ENCODE measurements at places on chromosomes 12 and 14.

DNA sequence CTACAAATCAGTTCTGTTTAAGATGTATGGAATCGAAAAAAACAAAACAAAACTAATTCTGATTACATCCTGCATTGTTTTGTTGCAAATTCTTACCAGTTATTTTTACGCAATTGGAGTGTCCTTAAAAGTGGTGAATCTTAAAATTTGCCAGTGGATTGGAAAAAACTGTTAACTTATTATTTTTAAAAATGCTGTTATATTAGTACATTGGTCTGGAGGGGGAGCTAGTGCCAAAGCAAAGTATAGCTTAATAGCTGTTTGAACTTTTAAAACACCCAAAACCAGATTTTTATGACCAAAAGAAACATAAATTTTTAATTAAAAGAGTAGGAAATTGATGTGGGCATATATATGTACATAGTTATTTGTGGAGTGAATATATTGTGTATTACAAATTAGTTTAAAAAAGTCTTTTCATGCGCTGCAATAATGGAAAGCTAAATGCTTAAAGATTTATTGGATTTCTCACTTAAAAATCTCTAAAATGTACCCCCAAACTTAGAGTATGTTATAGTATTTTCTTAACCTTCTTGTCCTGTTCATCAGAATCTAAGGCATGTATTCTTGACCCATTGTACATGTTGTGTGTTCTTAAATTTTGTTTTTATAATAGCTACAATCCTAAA is 2.5 kb downstream of the FUT8 start:
- peak; percentile 26 for DNase-seq

- DNase-seq, result no peak
These were observed 29.7 kb upstream of the CEBPE start for GRCh38 chr14:23148591-23149249.

GRCh38 chr12:82523996-82524395 is 162.7 kb upstream of the TMTC2 start:
- DNase-seq, result no peak

GRCh38 chr14:100279563-100279962 is 26.7 kb downstream of the SLC25A29 start:
- no peak for DNase-seq

DNA sequence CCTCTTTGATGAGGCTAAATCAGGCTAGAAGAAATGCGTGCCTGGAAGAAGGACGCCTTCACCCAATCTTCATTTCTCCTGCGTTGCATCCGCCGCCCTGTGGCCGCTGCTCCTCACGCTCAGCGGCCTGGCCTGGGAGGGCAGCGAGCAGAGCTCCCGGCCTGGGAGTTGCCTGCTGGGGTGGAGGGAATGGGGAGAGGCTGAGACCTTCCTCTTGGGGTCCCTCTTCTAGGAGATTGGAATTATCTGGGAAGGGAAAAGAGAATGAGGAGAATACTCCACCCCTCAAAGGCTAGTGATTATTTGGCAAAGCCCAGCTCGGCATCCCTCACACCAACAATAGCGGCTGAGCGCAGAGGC is 2.4 kb upstream of the HOXC12 start:
- no peak for DNase-seq

GRCh38 chr12:21336656-21337055 is 1.9 kb upstream of the SLCO1A2 start:
- no peak for DNase-seq

DNA sequence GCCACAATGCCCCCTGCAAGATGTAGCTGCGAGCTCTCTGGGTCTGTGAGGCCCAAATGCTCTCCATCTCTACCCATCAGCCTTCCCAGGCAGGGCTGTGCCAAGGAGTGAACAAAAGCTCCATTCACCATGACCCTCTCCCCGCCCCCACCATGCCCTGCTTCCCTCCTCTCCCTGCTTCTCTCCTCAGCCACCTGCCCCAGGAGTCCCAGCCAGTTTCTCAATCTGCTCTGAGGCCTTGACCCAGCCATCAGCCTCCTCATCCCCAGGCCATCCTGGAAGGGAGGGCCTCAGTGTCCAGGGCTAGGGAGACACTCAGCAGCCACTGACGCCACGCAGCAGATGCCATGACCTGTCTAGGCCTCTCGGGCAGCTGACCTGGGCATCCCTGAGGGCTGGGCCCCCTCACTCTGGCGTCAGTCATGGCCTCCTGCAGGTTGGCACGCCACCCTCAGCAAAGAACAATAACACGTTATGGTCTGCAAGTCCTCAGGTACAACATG is 8.5 kb upstream of the KRT5 start:
- no peak for DNase-seq

GRCh38 chr14:22147716-22148115 is 441.3 kb downstream of the DAD1 start:
- no peak for DNase-seq

GRCh38 chr12:78388461-78388860 is 476.1 kb upstream of the SYT1 start:
- DNase-seq, result no peak

DNA sequence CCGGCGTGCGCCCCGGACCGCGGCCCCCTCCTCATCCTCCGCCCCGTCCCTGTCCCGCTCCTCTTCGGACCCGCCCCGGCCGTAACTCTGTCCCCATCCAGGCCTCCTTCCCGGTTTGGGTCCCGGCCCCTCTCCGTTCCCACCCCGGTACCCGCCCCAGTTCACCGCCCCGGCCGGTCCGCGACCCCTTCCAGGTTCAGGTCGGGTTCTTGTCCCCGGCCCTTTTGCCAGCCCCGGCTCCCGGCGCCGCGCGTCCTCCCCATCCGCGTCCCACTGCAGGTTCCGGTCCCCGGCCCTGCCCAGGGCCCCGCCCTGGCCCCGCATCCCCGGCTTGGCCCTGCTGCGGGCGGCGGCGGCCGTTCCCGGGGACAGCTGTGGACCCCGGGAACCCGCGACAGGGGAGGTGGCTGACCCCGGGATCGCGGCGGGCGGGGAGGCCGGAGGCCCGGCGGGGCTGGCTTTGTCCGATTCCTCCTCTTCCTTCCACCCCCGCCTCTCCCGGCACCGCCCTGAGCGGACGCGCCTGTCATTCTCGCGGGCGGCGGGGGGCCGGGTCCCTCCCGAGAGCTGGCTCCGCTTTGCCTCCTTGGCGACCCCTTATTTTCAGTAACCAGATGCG is 601 bp downstream of the KLC1 start:
- DNase-seq, result no peak

GRCh38 chr12:76719171-76720041 is 44.5 kb upstream of the ZDHHC17 start:
- DNase-seq, result no peak

DNA sequence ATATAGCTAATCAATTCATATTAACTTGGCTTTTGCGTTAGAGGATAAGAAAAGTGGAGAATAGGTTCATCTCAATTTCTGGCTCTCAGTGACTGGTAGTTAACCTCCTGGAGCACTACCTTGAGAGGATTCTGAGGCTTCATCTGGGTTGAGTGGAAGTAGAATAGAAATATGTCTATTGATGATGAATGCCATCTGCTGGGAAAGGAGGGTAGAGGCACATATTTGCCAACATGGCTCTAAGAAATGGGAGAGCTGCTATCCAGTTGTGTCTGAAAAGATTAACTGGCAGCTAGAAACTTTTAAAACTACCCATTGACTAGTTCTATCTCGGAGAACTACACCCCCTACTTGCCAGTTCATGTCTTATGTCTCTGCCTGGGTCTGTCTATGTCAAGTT is 530.1 kb downstream of the NRXN3 start:
- no peak for DNase-seq

- DNase-seq, result no peak
These were observed 13.2 kb upstream of the INF2 start for GRCh38 chr14:104676130-104676693.

DNA sequence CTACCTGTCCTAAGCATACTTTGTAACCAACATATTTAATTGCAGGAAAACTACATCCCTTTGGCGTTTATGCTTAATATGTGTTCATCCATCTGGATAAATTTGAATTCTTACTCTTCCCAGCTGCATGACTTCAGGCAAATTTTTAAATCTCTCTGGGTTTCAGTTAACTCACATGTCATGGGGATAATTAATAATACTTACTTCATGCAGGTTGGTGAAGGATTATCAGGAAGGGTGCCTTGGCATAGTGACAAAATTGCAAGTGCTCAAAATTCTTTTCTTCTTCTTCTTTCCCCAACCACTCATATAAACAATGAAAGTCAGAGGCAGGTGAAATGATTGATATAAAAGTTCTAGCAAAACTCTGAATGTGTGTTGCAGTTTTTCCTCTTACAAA is 15.9 kb downstream of the SYT10 start:
- no peak for DNase-seq

DNA sequence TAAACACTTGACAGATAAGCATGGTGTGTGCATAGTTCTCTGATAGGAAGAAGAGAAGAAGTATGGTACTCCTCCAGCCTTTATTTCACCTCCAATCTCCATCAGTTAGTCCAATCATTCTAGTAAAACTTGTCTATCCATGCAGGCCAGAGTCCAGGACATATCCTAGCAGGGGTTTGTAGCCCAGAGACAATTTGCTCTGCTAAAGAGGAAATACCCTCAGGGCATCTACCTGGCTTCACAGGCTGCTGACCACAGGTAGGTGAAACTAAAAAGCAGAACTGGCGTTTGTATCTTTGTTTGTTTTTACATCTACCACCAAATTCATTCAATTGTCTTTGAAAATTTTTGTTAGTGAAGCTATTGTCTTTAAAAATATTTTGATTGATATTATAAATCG is 717.6 kb downstream of the FSCB start:
- no peak for DNase-seq

GRCh38 chr12:38639625-38640024 is 265.8 kb downstream of the CPNE8 start:
- no peak for DNase-seq

DNA sequence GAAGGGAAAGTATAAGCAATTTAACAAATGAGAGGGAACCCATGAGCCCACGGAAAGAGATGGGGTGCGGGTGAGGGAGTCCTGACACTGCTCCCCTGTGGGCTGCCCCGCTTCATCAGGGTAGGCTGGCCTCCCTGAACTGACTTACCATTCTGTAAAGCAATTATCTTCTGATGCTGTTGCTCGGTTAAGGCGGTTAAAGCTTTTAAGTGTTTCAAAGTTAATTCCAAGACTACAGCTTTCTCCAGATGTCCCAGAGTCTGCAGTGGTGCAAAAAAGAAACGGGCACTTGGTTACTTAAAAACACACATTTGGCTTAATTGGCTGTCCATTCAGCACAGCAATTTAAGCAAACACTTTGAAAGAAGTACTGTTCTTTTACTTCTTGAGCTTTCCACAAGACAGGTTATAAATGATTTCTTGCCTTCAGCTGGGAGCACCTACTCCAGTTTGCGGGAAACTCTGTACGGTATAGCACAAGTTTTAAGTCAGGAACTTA is 1.3 kb downstream of the BHLHE41 start:
- no peak for DNase-seq

DNA sequence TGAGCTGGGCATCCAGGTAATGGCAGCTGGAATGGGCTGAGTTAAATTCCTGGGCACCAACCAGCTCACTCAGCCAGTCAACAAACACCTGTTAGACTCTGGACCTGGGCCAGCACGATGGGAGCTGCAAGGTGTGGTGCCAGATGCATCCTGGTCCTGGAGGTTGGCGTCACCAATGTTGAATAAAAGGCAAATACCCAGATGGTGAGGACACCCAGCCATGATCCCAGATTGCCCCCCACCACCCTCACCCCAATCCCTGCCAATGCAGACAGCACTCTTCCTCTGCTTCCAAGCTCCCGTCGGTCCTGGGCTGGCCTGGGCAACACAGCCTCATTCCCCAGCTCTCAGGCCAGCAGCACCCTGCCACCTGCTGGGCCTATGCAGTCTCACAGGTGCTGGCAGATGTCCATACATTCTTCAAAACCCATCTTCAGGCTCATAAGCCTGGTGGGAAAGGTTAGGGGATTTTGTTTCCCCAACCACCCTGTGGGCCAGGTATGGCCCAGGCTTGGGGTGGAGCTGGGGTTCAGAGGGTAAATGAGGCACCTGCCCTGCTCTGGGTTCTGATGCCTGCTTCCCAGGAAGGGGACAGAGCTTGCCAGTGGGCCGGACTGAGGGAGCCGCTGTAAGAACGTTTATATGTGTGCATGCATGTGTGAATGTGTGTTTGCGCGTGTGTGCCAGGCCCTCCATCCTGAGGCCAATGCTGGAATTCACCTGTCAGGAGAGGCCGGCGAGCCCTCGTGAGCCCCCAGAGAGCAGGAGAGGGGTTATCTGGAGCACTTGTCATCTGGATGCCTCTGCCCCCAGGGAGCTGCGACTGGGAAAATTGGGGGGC is 58.0 kb downstream of the LGMN start:
- no peak for DNase-seq

- DNase-seq, result no peak
These were observed 79.4 kb downstream of the TMTC2 start for GRCh38 chr12:82765971-82766705.

DNA sequence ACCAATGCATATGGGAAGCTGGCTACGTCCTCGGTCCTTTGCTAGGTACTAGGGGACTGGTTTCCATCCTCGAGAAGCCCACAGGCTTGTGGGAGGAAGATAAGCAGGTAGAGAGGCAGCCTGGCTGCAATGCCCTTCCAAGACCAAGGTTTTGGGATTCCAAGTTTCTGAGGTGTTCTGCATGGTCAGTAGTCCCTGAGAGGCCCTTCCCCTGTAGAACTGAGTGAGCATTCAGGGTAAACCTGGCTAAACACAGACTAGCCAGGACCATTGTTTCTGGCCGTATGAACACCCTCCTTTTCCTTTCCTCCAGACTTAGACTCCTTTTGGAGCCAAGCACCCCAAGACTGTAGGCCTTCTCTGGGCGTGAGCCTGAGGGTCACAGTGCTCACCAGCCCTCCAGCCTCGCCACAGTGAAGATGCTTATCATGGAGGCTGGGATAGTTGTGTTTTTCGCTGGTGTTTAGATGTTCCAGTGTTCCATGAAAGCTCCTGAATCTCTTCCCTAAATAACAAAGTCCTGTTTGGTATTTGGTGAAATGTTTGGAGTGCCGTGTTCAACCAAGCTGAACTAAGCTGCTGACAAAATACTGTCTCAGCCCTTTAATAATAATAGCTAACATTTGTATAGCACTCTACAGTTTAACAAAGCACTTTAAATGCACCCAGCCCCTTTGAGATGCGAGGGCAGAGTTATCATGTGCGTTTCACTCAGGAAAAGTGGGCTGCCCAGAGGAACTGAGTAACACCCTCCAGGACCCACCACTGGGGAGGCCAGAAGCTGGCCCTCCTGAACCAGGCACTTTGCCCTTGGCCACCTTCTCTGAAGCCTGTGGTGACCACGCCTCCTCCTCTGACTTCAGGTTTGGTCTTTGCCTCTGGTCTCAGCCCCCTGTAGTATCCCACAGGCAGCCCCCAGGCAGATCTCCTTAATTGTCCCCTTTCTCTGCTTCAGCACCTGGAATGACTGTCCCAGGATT is 284.5 kb downstream of the CACNA1C start:
- no peak for DNase-seq

- DNase-seq, result no peak
These were observed 54.4 kb upstream of the PLEKHG7 start for GRCh38 chr12:92648242-92649031.

- no peak for DNase-seq
These were observed 174.1 kb downstream of the CRADD start for GRCh38 chr12:93851257-93851671.

- peak; percentile 42 for DNase-seq
These were observed 3.2 kb upstream of the EGLN3 start for GRCh38 chr14:33954016-33954598.

- no peak for DNase-seq
These were observed 17.1 kb upstream of the AKAP6 start for GRCh38 chr14:32312010-32312331.

- DNase-seq, result no peak
These were observed 91.4 kb upstream of the CPM start for GRCh38 chr12:69024413-69024812.

- DNase-seq, result no peak
These were observed 45.0 kb downstream of the BAZ2A start for GRCh38 chr12:56585098-56585497.
